ENCODE measurements at places on chromosomes 2 and 18.

DNA sequence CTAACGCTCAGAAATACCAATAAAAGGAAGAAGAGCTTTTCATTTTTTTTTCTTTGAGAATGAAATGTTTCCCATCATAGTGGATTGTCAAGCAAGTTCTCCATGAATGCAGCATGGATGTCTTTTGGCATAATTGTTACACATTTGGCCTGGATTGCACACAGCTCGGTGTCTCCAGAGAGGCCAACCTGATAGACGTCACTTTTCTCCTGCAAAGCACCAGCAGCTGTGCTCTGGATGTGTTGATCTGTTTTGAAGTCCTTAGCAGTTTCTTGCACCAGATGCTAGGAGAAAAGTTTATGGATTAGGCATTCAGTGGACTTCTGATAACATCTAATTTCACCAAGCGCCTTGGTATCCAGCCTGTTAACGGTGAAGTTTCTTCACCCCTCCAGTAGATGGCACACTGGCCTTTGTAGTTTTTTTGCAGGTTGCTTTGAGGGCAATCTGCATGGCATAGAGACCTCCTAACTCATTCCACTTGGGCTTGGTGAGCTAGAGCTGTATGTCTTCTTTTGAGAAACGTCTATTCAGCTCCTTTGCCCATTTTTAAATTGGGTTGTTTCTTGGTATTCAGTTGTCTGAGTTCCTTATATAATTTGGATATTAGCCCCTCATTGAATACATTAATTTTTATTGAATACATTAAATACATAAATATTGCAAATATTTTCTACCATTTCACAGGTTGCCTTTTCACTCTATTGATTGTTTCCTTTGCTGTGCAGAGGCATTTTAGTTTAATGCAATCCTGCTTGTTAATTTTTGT is 59.7 kb downstream of the PTH2R start:
- peak; percentile 62 for DNase-seq

GRCh38 chr2:48161628-48162027 is 255.3 kb upstream of the FBXO11 start:
- DNase-seq = no peak

DNA sequence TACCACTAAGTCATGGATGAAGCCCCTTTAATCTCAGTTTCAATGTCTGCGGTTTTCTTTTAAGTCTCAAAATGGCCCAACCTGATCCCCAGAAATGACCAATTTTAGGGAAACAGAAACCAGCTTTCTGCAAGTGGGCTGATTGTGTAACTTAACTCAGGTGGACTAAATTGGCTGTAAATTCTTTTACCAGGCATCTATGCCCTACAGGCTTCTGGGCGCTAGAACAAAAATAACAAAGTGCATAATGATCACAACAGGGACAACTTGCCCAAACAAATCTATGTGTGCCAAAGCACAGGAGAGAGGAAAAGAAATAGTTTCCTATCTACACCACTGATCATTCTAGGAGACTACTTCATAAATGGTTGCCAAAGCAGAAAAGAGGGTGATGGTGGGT is 112.3 kb upstream of the SETBP1 start:
- DNase-seq = no peak

DNA sequence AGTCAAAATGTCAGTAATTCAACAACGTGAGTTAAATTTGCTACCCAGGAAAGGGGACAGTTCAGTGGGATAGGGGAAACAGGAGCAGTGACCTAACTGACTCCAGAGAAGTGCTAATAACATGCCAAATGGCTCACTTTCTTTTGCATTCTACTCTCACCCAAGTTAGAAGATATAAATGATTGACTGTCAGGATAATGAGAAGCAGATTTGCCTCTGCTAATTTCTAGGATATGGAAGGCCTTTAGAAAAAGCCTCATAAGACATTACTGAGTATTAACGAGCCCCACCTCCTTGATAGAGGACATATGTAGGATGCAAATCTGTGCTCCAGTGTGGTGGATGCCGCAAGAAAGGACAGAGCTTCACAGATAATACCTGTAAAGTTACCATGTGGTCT is 318.6 kb upstream of the NT5C1B start:
- no peak for DNase-seq

DNA sequence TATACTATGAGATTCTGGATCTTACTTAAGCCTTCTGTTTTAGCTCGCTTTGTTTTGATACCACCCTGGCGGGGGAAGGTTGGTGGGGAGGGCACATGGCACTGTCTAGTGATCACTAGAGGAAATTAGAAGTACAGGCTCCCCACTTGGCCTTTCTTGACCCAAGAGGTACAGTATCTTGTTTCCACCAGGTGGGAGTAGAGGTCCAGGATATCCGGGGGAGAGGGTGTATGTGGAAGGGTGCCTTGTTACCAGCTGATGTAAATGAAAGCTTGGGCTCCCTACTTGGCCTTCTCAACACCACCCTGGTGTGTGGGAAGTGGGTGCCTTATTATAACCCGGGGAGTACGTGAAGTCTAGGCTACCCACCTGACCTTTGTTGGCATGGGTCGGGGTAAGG is 7.5 kb downstream of the GALNT1 start:
- no peak for DNase-seq

DNA sequence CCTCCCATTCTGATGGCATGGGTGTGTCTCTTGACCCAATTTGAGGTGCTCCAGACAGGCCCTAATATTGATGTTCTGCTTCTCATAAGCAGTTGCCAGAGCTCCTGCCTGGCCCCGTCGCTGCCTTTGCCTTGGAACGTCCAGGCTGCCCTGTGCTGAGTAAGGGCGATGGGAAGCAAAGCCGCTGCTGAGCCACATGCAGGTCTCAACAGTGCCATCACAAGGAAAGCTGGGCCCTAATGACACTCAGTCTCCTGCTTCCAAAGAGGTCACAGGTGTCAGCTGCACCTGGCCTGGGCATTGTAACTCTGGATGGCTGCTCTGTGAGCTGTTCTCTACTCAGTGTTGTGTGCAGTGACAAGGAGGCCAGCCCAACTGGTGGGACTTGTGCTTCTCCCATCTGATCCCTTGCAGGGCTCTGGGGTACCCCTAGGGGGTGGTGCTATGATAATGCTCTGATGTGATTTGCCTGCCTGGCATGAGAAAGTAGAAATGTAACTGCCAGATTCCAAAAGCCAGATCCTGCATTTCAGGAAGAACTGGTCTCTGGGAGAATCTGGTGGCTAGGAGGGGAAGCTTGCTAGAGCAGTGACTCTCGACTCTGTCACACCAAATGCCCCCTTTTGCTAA is 8.7 kb downstream of the TTC39C start:
- DNase-seq = no peak

GRCh38 chr2:216507220-216508160 is 8.8 kb downstream of the RPL37A start:
- no peak for DNase-seq

GRCh38 chr2:15298770-15299169 is 262.4 kb downstream of the NBAS start:
- peak; percentile 11 for DNase-seq

DNA sequence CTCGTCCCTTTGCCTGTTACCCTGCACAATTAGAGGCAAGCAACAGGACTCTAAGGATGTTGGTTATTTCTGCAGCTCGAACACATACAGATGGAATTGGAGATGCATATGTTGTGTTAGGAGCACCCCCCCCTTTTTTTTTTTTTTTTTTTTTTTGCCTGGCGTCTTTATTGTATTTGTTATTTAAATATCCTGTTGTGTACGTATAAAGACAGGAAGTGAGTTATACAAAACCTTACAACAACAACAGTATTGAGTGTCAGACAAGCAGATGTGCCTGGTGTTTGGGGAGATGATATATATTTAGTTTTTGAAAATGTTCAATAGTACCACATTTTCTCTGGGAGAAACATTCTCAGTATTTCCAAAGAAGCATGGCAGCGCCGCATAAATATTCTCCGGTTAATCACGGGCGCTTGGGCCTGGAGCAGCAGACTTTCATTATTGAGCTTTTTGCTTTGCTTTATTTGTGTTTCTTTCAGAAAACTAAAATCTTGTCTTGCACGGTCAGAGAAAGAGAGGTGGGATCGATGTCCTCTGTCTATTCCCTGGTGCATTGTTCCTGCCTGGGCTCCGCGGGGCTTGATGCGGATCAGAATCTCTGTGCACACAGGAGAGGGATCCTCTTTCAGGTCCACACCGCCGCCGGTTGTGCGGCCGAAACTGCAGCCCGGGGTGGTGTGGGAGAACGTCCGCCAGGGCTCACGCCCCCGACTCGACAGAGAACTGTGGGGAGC is 23.2 kb upstream of the ZNF516 start:
- no peak for DNase-seq

- no peak for DNase-seq
These were observed 5.8 kb downstream of the HDLBP start for GRCh38 chr2:241309684-241310117.

- no peak for DNase-seq
These were observed 280.2 kb downstream of the SP3 start for GRCh38 chr2:173684896-173685459.

- no peak for DNase-seq
These were observed 110.0 kb downstream of the HDAC4 start for GRCh38 chr2:239290618-239291474.

DNA sequence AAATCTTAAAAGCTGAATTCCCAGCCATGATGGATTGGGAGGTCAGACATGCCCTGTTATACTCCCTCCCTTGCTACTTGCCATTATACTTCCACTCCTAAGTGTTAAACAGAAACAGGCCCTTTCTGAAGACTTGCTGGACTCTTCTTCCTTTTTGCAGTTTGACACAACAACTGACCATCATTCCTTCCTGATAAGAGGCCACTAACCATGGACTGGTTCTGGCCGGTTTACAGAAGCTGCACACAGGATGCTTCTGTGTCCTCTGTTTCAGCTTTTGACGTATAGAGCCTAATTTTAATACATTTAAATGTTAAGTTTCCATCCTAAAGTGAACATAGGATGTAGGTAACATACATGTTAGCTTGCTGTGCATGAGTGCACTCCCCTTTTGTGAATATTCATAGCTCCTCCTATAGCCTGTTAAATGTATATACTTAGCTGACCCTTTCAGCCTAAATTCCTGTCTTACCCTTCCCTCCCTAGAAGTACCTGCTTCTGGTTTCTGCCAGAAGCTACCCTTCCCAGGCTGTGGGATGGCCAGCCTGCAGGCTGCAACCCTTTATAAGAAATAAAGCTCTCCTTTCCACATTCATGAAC is 13.2 kb downstream of the FBXO48 start:
- DNase-seq = no peak

DNA sequence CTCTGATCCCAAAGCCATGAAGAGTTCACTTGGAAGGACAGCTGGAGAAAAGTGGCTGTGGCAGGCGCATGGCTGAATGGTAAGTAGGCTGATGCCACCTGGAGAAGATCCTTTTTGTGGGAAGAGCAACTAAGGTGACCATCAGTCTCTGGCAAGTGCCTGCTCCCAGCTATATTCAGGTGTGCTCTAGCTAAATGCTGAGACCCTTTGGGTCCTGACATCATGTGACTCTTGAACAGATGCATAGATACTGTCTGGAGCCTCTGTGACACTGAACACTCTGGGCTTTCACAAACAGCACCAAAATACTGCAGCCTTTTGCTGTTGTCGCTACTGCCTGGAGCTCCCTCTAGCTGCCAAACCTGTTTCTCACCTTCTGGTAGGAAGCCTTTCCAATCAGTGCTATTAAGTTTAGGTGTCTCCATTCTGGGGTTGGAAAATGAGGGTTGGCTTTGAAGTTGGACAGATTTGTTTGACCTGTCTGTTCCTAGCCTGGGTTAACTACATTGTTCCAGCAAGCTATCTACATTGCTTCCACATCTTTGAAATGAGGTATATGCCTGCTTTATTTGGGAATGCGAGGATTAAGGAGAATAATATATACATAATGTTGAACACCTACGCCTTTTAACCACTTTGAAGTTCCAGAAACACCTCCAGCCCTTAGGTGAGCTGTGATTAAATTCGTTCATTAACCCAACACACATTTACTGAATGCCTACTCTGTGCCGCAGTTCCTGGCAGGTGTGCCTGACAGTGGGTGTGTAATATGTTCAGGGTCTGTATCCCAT is 3.1 kb downstream of the EGR4 start:
- peak; percentile 85 for DNase-seq

DNA sequence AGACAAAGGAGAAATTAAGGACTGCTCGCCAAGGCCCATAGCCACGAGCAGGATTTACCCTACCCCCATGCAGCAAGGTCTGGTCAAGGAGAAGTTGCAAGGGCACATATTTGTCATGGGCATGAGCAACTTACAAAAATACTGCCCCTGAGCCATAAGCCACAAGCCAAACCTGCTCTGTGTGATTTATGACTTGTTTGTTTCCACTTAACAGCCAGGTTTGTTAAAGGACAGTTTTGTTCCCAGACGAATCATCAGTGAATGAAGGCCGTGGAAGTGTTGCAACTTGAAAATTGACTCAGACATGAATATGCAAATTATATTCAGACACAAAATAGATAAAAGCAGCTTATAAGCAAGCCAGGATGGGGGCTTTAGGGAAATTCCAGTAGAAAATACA is 31.3 kb upstream of the EVA1A start:
- peak; percentile 62 for DNase-seq

GRCh38 chr2:227706859-227707258 is 11.0 kb downstream of the SLC19A3 start:
- DNase-seq = no peak

- no peak for DNase-seq
These were observed 79.1 kb upstream of the TANC1 start for GRCh38 chr2:158889135-158889853.

DNA sequence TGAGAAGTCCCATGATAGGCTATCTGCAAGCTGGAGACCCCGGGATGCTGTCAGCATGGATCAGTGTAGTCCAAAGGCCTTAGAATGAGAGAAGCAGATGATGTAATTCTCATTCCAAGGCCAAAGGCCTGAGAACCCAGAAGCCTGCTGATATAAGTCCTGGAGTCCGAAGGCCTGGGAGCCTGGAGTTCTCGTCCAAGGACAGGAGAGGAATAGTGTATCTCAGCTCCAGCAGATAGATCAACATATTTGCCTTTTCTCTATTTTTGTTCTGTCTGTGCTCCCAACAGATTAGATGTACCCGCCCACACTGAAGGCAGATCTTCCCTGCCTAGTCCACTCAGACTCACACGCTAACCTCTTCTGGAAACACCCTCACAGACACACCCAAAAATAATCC is 454.9 kb upstream of the CHAC2 start:
- no peak for DNase-seq

DNA sequence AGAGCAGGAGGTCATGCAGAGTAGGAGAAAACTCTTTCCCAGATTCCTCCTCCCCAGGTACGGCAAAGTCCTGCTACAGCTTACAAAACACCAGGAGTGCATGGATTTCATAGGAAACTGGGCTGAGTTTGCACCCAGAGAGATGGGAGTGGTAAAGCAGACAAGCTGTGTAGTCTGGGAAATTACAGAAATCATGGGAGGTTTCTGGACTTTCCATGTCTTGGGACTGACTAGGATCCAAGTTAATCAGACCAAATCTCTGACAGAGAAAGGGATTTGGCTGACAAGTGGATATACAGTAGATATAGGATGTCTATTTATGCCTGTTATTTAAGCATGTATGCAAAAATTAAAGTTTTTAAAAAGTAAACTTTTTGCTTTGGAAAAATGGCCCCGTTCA is 205.4 kb upstream of the ACVR2A start:
- DNase-seq = no peak

GRCh38 chr2:150710916-150711315 is 223.4 kb upstream of the RND3 start:
- no peak for DNase-seq
